Suppressor macrophage treated with lipopolysaccharide for 1 hour (primary cell): ENCODE measurements at places on chromosomes 16 and 17.

- no peak for DNase-seq
Observed at GRCh38 chr17:14086189-14086588, 16.9 kb downstream of the COX10 start.

GRCh38 chr16:56480776-56481467 is 29.6 kb downstream of the OGFOD1 start:
- peak; percentile 42 for DNase-seq

GRCh38 chr17:19364699-19365498 is 2.4 kb upstream of the B9D1 start:
- DNase-seq: no peak

DNA sequence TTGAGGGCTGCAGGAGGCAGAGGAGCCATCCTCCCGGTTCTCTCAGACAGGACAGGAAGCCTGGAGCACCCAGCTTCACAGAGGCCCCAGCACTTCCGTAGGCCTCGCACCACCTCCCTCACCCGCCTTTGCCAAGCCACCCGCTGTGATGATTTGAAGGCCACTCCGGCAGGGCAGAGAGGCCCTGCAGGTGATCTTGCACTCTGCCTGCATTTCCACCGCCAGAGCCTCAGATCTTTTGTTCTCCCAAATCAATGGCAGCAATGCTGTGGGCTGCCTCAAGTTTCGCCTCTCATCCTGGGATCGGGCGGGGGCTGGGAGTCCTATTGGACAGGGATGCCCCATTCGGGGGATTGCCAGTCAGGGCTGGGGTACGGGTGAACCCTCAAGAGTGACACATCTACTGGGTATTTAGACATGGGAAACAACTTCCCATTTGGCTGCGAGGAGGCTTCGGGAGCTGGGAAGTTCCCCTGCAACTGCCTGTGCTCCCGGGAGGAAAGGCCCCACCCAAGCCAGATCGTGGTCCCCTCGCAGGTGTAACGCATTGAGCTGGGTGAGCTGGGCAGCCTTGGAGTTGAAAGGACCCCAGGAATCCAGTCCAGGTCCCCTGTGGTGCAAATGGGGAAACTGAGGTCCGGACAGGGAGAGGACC is 34.8 kb upstream of the PEMT start:
- peak; percentile 32 for DNase-seq

- DNase-seq: no peak
Observed at GRCh38 chr17:8345052-8345690, 5.5 kb downstream of the ODF4 start.

GRCh38 chr16:3215601-3216262 is 19.2 kb downstream of the ZNF200 start:
- DNase-seq: no peak
